ENCODE measurements at places on chromosomes 6 and 20.

DNA sequence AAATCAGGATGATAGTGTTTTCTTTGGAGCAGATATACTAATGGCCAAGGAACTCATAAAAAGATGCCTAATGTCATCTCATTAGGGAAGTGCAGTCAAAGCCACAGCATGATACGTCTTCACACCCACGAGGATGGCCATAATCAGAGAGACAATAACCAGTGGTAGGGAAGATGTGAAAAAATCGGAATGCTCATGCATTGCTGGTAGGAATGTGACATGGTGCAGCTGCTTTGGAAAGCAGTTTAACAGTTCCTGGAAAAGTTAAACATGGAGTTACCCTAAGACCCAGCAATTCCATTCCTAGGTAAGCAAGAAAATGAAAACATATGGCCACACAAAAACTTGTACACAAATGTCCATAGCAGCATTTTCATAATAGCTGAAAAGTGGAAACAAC is 29.9 kb downstream of the BCAS1 start:
- no peak for DNase-seq

GRCh38 chr6:6723921-6724538 is 135.5 kb downstream of the LY86 start:
- DNase-seq = peak; percentile 82

DNA sequence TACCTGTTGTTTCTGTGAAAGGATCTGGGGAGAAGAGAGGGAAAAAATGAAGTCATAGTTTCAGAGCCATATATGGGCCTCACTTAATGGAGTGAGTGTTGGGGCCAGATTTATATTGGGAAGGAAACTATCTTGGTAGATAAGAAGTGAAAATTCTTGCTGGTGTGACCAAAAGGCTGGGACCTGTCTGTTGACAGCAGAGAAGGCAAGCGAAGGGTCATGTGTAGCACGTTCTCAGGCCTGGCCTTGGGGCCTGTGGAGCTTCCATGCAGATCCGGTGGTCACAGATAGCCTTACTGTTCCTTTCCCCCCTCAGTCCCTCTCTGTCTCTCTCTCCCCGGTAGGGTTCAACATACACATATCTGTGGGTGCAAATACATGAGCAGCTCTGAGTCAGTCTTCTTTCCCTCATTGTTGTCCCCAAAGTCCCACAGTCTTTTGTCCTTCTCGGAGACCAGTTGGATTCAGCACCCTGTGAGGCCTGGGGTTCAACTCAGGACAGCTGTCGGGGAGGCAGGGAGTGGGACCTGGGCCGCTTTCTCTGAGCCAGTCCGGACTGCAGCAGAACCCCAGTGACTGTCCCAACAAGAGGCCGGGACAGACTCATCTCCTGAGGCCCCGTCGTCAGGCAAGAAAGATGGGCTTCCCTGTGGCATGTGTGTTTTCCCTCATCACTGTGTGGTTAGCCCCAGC is 34.6 kb downstream of the PPP1R14C start:
- DNase-seq = no peak

GRCh38 chr6:79600812-79601609 is 30.1 kb upstream of the SH3BGRL2 start:
- DNase-seq = no peak

- no peak for DNase-seq
Measured at GRCh38 chr6:181049-181654, 111.1 kb upstream of the DUSP22 start.
